ENCODE measurements at places on chromosomes 13 and 19.

- no peak for DNase-seq
Measured at GRCh38 chr19:38850976-38851621, 1.3 kb upstream of the HNRNPL start.

DNA sequence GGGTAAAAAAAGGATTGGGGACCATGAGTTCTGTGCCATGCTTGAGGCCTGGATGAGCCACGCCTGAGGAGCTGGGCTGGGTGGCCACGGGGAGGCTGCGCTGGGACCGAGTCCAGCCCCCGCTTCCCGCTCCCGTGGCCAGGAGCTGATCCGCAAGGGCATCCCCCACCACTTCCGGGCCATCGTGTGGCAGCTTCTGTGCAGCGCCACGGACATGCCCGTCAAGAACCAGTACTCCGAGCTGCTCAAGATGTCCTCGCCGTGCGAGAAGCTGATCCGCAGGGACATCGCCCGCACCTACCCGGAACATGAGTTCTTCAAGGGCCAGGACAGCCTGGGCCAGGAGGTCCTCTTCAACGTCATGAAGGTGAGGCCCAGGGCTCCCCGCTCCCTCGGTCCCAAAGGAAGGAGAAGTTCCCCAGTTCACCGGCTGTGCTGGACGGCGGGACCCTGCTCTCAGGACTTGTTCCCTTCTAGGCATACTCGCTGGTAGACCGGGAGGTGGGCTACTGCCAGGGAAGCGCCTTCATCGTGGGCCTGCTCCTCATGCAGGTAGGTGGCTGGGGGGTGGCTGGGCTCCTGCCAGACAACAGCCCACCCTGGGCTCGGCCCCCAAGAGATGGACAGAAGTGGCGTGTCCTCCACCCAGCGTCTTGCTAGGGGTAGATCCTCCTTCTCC lies 18.9 kb downstream of the EVI5L start:
- DNase-seq: no peak

- DNase-seq: no peak
Measured at GRCh38 chr13:33992881-33993336, 175.0 kb downstream of the RFC3 start.

DNA sequence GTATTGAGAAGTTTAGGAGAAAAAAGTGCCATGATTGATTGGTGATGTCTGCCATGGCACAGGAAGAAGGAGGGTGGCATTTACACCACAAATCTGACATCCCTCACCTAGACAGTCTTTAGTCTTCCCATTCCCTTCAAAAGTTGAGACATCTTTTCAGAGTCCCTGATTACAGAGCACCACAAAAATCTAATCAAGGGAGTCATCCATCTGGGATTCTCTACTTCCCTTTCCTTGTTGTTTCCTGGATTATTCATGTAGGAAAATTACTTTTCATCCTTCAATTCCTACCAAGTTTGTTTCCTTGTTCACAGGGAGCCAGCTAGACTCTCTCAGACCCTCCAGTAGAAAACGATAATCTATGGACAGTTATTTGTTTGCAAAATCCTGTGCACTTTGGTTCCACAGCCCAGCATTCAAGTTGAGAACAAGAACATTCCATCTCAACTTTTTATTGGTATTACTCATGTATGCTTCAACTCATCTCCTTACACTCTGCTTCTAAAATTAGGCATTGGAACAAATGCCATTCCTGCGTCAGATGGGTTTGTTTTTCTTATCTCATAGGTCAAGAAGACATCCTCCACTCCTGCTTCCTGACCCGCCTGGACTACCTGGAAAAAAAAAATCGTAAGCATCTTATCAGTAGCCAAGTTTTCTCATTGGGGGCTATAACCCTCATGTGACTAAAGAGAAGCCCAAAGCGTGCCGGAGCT lies 259.9 kb downstream of the FOXO1 start:
- no peak for DNase-seq

DNA sequence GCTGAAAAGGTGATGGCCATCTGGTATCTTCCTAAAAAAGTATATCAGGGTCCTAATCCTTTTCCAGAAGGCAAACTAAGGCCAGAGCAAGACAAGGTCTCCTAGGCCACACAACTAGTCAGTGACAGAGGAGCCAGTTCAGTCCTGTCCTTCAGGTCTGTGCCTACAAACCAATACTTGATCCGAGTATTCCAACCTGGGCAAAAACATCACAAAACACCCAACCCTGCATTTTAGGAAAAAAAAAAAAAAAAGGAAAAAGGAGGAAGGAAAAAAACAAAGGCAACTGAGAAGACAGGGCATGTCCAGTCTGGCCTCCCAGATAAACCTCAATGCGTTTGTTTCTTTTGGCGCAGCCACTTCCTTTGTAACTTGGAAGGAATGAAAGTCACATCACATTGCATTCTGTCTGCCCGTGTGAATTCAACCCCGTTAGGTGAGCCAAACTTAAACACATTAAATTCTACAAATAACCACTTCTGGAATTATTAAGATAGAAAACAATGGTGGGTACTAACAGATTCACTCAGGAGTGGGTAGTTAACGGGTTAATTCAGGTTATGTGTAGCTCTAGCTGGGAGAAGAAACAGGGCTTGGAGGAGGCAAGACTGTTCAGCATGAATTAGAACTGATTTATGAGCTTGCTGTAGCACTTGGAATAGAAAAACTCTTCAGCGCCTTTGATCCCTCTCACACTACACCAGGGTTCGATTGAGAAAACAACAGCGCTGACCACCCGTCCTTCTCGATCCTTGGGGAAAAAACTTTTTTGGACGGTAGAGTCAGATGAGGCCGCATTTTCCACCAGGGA lies 43.0 kb upstream of the HNRNPA1L2 start:
- no peak for DNase-seq

DNA sequence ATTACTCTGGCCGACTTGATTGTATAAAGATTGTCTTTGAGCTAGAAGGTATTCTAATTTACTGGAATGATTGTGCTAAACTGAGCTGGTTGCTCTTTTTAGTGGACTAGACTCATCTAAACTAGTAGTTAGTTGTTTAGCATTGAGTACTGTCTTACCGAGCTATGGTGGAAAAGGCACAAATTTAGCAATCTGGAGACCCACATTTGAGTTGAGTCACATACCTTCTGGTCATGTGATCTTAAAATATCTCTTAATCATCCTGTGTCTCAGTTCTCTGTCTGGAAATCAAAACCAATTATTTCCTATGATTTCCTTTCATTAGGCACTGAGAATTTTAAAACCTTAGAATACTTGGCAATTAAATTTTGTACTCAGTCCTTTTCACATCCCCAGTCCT lies 349.5 kb downstream of the IRS2 start:
- DNase-seq: no peak

DNA sequence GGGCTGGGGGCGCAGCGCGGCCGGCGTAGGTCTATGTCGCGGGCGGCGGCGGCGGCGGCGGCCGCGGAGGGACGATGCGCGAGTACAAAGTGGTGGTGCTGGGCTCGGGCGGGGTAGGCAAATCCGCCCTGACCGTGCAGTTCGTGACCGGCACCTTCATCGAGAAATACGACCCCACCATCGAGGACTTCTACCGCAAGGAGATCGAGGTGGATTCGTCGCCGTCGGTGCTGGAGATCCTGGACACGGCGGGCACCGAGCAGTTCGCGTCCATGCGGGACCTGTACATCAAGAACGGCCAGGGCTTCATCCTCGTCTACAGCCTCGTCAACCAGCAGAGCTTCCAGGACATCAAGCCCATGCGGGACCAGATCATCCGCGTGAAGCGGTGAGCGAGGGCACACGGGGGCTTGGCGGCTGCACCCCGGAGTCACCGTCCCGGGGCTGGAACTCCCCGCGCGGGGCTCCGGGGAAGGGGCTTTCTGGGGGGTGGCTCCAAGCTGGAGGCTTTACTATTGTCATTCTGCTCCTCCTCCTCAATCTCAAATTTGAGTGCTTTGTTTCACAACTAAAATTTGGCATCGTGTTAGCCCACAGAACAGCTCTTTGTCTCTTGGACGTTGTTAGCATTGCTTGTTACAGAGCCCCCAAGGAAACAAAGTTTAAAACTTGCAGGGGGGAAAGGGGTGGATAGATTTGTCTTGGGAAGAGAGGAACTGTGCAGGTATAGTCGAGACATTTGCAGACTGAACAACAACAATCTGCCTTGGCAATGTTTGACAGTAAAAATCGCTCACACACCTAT lies 630 bp downstream of the RAP2A start:
- no peak for DNase-seq

DNA sequence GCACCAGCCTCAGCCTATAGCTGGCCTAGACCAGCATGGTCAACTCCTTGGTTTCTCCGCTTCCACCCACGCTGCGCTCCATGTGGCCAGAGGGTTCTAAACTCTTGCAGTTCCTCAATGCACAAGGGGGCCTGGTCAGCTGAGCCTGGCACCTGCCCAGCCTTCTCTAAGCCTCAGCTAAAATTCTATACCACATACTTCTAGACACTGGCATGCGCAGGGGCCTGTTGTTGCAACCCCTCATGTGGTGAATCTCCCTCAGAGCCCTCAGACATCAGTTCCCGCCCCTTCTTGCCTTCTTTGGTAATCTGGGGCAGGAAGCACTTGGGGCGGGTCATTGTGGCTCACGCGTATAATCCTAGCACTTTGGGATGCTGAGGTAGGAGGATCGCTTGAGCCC lies 19.7 kb upstream of the LDLR start:
- DNase-seq: no peak

GRCh38 chr19:47511681-47512080 lies 3.2 kb downstream of the NAPA start:
- DNase-seq: no peak

DNA sequence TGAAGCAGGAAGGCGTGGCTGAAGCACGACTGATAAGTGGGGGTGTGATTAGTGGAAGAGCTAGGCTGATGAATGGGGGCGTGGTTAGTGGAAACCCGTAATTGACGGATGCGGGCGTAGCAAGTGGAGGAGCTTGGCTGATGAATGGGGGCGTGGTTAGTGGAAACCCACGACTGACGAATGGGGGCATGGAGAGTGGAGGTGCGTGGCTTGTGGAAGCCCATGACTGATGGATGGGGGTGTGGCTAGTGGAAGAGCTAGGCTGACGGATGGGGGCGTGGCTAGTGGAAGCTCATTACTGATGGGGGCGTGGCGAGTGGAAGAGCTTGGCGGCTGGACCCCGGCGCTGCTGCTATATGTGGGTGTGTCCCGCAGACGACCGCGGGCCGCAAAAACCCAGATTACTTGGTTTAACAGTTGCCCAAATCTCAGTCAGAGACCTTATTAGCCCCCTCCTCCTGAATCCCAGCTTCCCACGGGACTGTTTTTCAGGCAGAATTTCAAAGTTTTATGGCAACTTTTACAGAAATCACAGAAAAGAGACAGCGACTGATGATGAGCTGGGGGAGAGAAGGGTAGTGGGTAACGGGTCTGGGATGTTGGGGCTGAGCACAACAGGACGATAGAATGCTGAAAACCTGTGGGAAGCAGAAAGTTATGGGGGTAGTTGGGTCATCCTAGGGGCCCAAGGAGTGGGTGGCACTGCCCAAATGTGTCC lies 9.0 kb upstream of the MEIS3 start:
- peak; percentile 48 for DNase-seq

DNA sequence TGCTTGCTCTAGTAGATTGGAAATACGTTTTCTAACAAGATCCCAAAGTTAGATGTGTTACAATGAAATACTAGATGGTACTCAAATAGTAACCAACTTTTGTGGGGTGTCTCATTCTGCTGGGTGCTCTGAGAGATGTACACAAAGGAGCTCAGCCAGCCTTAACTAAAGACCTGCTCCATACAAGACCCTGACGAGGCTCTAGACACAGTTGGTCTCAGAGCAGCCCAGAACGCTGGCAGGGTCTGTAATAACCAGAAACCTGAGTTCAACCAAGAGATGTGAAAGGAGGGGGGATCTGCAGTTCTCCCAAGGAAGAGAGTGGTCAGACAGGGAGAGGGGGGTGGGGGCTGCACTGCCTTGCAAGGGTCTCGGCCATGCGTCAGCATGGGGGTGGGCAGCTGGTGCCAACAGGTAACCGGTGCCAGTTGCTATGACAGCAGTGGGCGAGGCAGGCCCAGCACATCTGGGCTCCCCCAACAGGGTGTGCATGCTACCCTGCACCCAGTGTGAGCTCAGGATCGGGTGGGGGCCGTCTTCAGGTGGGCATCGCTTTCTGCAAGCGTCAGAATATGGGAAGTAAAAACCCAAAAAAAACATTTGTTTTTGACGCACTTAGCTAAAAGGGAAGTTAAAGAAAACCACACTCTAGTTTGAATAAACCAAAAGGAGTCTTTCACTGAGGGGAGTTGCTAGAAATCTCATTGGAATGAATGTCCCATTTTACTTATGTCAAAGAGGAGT lies 68.0 kb upstream of the GPR183 start:
- DNase-seq: no peak

DNA sequence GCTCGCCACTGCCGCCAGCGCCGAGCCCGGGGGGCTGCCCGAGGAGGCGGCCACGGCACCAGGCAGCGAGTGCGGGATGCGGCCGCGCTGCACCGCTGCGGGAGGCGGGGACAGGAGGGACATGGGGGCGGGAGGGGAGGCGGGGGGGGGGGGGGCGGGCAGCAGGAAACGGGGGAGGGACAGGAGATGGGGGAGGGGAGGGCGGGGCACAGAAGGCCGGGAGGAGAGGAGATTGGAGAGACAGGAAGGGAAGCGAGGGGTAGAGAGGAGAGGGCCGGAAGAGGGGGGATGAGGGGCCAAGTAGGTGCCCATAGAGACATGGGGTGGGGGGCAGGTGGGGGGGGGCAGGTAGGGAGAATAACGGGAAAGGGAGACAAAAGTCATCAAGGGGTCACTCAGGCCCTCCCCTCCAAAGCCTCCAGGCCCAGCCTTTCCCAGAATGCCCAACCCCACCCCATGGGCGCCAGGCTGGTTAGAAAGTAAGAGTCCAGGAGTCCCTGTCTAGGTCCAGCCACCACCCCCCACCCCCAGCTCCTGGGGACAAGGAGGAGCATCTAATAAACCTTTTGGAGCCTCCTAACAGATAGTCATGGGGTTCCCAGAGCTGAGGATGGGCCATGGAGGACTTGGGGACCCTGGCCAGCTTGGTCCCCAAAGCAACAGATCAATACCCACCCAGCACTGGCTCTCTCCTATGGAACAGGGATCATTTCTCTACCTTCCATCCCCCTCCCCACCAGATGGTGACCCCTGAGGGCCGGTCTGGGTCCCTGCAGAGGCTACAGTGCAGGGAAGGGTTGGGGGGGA lies 9.5 kb downstream of the NR2F6 start:
- no peak for DNase-seq

Measured in Panc1 (cell line).